Activated CD4-positive, alpha-beta T cell treated with anti-CD3 and anti-CD28 coated beads, Interleukin-2, Interleukin-4, amounts not matched to agents 100 ng/mL and 50 ng/mL, durations not matched to agents 16 hours and 8 hours (primary cell): ENCODE measurements at places on chromosomes 4 and X.
A peak's percentile ranks its signal among the peaks of the same experiment; 100 is the strongest.

GRCh38 chr4:176545872-176546271 is 226.1 kb downstream of the SPCS3 start:
- DNase-seq: no peak

GRCh38 chr4:40299811-40300292 is 35.3 kb upstream of the CHRNA9 start:
- DNase-seq: no peak

DNA sequence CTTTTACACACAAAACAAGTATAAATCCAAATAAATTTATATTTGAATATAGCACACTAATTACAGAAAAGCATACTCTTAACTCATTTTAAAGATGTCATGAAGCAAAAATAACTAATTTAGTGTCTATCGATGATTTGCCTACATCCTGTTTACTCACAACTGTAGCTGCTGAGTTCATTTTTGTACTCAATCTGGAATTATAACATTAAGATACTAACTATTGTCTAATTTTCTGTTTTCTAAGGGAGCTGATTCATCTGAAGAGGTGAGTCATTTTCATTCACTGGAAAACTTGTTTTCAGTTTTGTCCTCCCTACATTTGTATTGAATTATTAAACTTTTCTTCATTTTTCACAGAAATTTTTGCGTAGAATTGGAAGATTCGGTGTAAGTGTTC is 3.7 kb downstream of the STATH start:
- peak; percentile 45 for DNase-seq

DNA sequence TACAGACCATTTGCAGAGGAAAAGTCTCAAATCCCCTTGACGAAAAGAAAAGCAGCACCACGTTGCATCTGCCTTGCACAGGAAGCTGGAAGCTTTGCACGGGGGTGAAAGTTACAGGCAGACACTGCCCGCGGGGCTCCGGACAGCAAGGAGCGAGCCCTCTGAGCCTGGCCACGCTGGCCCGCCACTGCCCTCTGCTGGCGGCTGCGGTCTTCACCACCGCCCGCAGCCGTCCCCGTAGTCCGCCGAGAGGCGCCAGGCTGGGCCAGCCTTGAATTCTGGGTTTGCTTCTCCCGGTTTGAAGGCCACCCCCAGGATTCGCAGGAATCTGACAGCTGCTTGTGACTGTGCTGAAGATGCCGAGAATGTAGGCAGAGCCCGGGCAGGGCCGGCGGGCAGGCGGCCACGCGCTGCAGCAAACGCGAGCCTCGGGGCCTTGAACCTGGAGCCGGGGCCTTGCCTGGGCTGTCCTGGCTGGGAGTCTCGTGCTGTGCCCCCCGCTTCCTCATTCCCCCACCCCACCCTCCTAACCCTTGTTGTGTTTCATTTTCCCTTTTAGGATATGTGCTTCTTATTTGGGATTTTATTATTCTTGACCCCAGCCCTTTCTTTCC is 49.2 kb downstream of the ENPP6 start:
- DNase-seq: peak; percentile 59

GRCh38 chr4:113958766-113959538 is 20.5 kb downstream of the ARSJ start:
- peak; percentile 9 for DNase-seq

DNA sequence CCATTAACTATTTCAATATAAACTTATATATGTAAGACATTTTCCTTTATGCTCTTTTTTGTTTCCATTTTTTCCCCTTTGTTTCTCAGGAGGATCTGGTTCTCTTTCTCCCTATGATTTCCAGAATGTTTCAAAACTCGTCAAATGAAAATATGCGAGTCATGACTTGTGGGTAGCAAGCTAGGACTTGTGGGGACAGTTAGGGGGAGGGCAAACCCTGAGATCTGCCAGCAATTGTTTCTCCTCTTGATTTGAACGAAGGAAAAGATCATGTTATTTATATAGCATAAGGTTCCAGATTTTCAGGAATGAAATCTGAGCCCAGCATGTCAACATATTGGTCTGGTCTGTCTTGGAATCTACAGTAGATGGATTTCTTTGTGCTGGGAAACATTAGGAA is 28.9 kb upstream of the GPC4 start:
- DNase-seq: no peak

DNA sequence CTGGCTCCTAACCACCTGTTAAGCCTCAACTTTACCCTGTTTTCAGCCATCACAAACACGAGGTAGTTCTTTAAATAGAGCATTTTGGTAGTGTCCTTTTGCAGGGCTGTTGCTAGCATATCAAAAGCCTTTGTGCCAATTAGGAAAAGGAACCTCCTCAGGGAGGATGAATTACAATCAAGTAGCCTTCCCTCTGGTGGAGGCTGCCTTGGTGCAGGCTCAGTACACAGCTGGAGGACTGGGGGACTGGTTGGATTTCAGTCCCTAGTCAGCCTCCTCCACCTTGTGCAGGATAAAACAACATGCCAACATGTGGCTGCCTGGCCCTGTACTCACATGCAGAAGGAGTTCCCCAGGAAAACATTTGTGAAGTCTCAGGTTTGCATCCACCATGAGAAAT is 53.1 kb downstream of the RASGEF1B start:
- DNase-seq: no peak

DNA sequence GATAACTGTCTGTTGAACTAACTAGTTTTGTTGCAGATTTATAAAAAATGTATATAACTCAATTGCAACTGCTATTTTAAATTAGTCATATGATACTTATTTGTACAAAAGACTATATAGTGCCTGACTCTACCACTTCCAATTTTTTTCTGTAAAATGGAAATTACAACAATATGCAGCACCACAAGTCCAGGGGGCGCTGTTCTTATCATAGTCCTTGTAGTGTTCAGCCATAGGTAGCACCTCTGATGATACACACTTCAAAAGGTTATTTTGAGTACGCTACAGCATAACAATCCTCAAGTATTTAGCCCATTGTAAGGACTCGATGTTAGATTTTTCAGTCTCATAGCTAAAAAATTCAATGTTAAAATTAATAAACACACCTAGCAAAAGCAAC is 174.9 kb downstream of the CORIN start:
- peak; percentile 4 for DNase-seq

DNA sequence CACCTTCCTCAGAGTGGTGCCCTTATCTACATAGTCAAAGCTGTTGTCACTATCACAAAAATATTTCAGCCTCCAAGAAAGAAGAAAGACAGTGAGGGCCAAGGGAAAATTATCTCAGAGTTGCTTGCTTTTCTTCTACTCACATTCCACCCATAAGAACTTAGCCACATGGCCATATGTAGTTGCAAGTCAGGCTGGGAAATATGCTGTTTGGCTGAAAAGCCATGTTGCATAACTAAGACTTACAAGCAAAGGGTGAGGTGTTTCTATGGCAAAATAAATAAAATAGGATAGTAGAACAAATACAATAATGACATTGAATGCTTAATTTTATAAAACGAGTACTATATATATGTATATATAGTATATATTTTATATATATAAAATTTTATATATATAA is 365.9 kb upstream of the PABPC4L start:
- no peak for DNase-seq

DNA sequence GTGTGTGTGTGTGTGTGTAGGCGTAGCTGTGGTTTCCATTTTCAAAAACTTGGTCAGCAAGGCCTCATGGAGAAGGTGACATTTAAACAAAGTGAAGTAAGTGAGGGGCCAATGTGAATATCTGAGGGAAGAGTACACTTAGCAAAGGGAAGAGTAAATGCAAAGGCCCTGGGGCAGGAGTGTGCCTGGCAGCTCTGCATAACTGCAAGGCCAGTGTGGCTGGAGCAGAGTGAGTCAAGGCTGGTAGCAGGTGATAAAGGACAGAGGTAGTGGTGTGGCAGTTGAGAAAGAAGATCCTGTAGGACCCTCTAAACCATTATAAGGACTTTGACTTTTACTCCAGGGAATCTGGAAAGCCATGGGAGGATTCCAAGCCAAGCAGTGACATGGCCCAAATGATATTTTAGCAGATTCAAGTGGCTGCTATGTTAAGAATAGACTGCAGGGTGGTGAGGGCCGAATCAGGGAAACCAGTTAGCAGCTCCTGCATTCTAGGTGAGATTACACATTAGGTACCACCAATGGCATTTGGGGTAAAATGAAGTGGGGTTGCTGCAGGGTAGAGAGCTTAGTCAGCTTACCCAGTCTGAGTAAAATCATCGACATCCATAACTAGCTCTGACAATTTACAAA is 5.9 kb upstream of the TBC1D1 start:
- DNase-seq: no peak

DNA sequence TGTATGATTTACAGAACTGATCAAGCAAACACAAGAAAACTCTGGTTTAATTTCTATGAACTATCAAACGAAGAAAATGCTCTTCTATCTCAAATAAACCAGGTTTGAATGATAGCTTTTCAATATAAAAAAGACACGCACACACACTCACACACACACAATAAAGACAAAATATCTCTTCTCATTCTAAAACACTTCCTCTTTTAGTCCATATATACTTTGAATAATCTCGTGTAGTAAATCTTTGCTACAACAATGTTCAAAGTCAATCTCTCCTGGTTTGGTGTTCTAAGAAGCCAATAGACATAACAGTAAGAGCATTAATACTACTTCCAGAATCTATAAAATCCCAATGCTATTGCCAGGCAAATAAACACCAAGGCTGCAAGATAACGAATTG is 13.3 kb downstream of the CXCL2 start:
- DNase-seq: no peak

DNA sequence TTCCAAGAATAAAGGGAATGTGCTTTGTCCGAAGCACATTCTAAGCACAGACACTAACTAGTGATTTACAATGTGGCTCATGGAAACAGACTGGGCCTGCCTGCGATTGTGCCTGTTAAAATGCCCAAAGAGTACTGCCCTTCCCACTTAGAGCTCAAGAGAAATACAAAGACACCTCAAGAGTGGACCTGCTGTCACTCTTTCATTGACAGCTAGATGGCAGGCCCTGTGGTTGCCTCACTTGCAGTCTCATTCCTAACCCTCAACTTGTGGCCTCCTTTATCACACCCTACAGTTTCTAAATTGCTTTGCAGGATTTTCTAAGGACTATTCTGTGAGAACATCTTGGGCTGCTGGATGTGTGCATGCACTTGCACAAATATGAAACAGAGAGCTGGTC is 331.0 kb upstream of the EMCN start:
- DNase-seq: peak; percentile 67

- DNase-seq: no peak
Observed at GRCh38 chr4:1795299-1796195, 2.5 kb downstream of the FGFR3 start.

DNA sequence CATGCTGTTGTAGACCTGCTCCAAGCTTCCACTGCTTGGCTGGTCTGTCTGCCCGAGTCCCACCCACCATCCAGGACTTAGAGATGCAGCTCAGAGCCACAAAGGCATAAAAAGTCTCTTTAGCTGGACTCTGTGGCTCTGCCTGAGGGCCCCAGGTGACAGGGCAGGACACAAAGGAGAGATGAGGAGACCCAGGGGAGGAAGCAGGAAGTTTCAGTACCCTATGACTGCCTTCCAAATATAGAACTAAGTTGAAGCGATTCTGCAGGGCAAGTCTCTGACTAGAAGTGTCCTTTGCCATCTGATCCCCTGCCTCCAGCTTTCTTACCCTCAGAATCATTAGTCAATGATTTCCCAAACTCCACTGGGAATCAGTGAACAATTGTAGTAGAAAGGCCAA is 11.2 kb upstream of the CXCR3 start:
- DNase-seq: no peak

GRCh38 chrX:13996650-13997049 is 33.0 kb downstream of the GEMIN8 start:
- DNase-seq: no peak

- DNase-seq: no peak
Observed at GRCh38 chr4:185945252-185945651, 123.7 kb upstream of the TLR3 start.

DNA sequence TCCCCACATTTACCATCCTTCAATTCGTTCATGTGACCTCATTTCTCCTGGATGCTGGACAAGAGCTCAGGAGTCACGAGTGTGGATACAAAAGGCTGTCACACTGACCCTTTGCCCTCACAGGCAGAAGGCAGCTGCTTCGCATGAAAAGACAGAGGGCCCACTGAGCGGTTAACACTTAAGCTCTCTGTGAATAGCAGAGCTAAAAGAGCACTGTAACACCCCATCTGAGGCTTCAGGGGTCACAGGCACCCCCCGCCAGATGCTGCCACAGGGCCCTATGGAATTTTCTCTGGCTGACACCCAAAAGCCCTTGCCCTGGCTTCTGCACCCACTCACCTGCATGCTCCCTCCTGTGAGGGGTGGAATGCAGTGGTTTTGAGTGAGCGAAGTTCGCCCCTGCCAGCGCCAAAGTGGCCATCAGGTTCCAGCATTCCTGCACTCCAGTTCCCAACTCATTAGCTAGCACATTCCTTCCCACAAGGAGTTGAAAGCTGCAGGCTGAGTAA is 360.9 kb downstream of the PPP3CA start:
- DNase-seq: no peak
